ENCODE measurements at places on chromosomes 7 and 10.

DNA sequence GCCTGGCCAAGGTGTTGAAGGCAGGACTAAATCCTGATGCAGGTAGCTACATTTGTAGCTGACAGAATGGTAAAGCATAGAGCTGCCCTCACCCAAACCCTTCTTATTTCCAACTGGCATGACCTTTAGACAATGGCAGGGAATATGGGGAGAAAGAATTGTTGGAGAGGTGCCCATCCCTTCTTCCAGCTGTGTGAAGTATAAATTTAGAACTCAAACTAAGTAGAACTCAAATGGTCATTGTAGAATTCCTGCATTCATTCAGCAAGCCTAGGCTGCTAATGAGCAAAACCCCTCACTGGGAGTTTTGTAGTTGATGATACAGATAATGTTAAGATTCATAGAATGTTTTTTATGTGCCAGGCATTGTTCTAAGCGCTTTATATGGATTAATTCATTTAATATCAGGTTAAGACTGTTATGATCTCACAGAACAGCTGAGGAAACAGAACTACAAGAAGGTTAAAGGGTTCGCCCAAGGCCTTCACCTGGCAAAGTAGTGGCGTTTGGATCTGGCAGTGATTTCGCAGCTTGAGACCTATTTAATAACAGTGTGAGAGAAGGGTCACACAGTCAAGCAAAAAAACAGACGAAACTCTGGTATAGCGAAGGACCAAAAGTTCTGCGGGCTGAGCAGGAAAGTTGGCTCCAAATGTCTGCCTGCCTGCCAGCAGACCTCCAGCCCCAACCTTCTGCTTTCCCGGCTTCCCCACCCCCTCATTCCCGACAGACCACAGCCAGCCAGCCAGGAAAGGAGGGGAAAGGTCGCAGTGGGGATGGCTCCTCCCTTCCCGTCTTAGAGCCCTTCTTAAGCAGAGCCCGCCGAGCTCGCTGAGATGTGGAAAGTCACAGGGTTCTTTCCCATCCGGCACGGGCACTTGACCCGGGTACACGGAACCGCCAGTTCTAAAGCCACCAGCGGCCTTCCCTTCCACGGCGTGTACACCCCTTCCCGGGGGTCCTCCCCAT lies 1.6 kb upstream of the HILPDA start:
- no peak for DNase-seq

DNA sequence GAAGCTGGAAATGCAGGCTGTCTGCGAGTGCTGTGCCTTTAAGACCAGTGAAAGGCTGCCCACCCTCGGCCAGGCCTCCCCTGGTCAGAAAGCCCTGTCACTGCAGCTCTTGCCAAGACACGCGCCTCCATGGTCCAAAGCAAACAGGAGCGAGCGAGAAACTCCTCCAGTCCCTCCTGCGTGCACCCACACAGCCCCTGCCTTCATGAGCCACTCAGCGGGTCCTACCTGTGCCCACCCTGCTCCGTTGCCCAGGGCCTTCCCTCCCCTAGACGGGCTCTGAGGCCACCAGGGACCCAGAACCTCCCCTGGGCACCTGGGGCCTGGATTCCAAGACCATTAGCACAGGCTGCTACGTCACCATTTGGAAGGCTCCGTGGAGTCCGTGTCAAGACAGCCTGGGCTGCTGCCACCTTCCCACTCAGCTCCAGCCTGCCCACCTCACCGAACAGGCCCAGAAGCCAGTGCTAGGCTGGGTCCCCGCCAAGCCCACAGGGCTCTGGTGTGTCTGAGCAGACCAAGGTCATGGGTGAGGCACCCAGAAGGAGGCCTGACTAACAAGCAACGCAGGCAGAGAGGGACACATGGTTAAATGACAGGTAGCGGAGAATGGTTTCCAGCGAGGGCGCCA lies 144.5 kb downstream of the NEURL1 start:
- no peak for DNase-seq

GRCh38 chr7:31764462-31764861 lies 77.4 kb downstream of the PPP1R17 start:
- no peak for DNase-seq

DNA sequence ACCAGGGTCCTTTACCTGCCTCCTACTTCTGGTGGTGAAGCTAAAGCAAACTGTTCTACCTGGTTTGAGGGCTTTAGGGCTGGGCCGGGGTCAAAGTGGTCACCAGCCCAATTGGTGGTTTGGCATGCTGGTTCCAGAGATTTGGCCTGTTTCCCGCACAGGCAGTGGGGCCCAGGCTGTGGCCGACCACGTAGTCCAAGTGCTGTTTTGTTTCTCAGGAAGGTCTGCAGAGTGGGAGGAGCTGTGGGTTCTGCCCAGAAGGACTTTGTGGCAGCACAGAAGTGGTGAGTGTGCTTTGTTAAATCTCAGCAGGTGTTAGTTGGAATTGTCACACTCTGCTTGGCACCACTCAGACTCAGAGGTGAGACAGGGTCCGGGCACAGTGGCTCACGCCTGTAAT lies 85.8 kb downstream of the MKX start:
- no peak for DNase-seq

DNA sequence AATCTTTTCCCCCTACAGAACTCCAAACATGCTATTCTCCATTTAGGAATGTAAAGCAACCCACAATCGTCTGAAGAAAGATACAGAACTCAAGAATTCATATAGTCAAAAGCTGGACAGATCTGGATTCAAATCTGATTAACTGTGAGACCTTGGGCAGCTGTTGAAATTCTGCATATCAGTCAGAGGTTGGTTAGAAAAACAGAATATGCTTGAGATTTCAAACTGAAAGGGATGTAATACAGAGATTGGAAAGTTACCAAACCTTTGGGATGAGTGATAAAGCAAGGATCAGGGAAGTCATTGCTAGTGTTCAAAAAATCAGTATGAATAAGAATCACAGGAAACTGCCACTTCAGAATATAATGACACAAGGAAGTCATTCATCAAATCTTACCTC lies 406.6 kb downstream of the HTR7 start:
- peak; percentile 9 for DNase-seq

DNA sequence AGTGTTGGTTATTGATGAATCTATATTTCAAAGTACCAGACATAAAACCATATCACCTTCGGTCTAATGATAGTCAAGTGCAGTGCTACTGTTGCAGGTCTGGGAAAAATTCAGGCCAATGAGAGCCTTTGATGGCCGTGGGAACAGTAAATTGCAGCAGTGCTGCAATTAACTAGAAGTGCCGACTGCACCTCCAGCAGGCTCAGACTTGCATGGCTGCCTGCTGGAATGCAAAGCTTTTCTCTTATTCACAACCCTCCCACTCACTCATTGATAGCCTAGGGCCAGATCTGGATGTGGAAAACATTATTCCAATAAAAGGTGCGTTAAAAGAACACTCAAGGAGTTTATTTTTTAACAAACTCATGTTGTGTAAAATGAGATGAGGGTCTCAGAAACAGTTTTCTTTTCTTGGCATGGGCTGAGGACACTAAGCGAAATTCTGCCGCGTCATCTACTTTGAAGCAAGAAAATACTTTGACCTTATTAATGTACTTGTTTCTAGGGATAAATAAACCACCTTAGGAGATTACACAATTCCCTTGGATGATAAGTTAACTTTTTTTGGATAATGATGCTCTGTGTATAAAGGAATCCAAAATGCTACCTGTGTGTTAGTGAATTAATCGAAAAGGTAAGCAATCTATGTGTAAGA lies 17.1 kb downstream of the PLXDC2 start:
- DNase-seq = no peak

GRCh38 chr10:84244651-84245270 lies at the start of gene RGR:
Gene RGR, plus strand, starts transcription at chr10:84245053. Its CDS starts 38 bp downstream, at chr10:84245091.
- no peak for DNase-seq

DNA sequence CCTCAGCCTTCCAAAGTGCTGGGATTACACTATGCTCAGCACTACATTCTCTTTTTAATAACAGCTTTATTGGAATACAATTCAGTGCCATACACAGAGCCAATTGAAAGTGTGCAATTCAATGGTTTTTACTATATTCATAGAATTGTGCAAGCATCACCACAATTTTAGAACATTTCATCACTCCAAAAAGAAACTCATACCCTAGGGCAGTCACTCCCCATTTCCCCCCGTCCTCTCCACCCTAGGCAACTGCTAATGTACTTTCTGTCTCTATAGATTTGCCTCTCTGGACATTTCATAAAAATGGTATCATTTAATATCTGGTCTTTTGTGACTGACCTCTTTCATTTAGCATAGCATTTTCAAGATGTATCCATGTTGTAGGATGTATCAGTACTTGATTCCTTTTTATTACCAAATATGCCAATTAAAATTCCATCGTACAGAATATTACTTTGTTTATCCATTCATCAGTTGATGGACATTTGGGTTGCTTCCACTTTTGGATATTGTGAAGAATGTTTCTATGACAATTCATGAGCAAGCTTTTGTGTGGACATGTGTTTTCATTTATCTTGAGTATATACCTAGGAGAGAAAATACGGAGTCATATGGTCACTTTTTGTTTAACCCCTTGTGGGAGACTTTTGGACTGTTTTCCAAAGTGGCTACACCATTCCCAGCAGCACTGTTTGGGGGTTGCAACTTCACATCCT lies 6.3 kb upstream of the XPNPEP1 start:
- no peak for DNase-seq

- no peak for DNase-seq
Observed at GRCh38 chr10:43676331-43676730, 27.6 kb upstream of the ZNF32 start.

DNA sequence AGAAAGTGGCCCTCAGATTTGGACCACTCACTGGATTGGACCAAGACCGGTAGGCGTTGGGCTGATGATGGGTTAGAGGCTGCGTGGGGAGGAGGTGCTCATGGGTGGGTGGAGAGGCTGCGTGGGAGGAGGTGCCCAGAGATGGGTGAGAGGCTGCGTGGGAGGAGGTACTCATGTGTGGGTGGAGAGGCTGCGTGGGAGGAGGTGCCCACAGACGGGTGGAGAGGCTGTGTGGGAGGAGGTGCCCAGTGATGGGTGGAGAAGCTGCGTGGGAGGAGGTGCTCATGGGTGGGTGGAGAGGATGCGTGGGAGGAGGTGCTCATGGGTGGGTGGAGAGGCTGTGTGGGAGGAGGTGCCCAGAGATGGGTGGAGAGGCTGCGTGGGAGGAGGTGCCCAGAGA lies 346.3 kb downstream of the PAXIP1 start:
- no peak for DNase-seq

- DNase-seq = no peak
Observed at GRCh38 chr10:78992333-78992732, 76.4 kb upstream of the ZMIZ1 start.

DNA sequence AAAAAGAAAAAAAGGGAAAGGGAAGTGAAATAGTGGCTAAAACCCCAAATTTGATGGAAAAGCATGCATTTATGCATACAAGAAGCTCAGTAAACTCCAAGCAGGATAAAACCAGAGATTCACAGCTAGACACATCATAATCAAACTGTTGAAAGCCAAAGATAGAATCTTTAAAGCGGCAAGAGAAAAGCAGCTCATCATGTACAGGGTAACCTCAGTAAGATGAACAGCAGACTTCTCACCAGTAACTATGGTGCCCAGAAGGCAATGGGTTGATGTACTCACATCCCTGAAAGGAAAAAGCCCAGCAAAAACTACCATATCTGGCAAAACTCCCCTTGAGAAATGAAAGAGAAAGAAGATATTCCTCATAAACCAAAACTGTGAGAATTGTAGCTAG lies 60.4 kb downstream of the TPST1 start:
- DNase-seq = no peak

DNA sequence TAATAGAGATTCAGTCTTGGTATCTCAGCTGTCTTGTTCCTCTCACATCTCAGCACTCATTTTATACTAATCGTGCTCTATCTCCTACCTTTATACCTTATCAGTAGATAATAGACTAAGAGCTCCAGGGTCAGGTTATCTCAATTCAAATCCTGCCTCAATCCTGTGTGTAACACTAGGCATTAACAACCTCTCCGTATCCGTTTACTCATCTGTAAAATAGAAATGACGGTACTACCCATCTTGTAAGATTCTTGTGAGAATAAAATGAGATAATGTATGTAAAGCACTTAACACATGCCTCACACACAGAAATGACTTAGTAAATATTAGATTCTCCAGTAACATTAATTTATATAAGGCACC lies 622 bp upstream of the P4HA1 start:
- DNase-seq = no peak

DNA sequence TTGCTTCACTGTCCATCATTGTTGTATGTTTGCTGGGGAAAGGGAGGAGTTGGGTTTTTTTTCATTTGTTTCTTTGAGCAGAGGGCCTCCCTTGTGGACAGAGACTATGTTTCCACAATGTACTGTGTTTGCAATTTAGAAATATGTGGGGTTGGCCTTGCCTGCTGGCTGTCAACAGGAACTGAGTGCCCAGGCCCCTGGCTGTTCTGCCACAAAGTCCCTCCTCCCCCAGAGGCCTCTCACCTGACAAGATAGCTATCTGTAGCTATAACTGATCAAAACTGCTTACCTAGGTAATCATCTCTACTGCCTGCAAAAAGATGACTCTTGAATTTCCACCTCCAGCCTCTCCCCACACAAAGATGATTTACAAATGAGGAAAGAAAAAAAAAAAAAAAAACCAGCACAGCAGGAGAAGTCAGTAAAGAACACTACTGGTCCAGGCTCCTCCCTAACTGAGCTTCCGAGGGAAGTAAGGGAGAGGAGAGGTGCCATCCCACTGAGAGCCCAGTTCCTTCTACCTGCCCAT lies 121.8 kb downstream of the SGMS1 start:
- DNase-seq = no peak

- no peak for DNase-seq
Observed at GRCh38 chr7:136883046-136883445, 14.6 kb downstream of the CHRM2 start.

GRCh38 chr7:151345576-151346469 lies 4.2 kb downstream of the NUB1 start:
- no peak for DNase-seq

DNA sequence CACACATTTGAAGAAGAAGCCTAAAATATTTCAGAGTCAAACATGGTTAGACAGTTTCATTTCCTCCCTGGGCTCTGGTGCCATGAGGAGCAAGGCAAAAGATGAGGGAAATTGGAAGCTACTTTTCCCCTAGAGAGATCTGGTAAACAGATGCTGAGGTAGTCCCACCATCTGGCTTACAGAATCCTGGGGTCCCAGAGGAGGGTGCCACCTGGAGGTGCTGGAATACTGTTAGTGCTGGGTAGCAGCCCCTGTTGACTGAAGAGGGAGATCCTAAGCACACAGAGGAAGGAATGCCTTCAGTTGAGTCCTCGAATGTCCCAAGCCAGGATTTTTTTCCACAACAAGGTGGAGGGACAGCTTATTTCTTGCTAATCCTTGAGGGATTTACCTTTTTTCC lies 160.1 kb downstream of the FZD1 start:
- no peak for DNase-seq
